ENCODE measurements at places on chromosomes 3 and 15.

GRCh38 chr15:98394546-98394945, 253.8 kb upstream of the IGF1R start:
- no peak for DNase-seq

DNA sequence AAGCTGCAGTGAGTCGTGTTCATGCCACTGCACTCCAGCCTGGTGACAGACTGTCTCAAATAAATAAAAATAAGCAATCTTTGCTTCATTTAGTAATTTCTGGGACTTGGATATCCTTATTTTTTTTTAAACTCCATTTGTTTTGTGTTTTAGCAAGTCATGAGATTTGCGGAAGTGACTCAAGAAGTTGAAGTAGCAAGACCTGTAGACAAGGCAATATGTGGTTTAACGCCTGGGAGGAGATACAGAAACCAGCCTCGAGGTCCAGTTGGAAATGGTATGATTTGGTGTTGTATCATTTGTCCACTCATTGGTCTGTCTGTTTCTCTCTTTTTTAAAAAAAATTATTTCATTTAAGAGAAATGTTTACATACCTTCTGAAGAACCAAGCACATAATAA, 16.6 kb upstream of the RPLP1 start:
- no peak for DNase-seq

DNA sequence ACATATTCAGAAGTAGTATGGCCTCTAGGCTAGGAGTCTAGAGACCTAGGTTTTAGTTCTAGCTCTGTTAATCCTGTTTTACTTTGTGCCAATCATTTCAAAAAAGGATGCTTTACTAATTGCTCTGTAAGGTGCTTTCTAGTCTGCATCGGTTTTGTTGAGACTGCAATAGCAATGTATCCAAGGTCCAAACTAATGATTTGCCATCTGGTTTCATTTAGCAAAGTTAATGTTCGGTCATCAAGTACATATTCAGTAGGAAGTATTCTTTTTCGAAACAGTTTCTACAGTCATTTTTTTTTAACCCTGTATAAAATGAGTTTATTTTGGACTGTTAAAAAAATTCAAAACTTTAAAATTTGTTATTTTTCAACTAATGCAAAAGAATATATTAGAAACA, 2.0 kb upstream of the GALK2 start:
- DNase-seq: peak; percentile 10

DNA sequence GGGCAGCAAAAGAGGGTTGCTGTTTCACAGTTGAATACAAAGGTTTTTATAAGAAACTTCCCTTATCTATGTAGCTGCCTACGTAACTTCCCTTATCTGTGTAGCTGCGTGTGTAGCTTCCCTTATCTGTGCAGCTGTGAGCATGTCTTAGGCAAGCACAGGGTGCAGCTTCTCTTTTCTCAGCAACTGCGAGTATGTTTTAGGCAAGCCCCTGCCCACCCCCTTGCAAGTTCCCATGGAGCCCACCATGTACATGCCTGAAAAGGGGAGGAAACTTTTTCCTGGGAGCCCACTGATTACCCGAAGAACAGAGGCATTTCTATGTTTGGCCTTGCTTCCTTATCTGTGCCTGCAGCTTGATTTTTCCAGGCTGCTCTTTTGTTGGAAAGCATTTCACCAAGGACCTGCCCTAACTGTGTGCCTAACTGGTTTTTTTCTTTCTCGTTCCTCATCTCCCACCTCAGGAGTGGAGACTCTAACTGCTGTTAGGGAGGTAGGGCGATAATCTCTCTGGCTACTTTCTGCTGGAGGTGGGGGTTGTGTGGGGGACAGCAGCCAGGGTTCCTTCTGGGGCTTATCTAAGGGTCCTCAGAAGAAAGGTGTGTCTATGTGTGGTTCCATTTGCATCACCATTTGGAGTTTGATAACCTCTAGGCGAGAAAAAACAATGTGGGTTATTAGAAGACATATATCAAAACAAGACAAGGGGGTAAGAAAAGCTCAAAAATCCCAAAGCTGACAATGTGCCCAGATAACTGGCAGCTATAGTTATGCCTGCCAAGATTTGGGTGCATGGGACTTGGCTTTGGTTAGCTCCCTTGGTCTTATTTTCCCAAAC, 26.0 kb downstream of the SORD start:
- DNase-seq: no peak

DNA sequence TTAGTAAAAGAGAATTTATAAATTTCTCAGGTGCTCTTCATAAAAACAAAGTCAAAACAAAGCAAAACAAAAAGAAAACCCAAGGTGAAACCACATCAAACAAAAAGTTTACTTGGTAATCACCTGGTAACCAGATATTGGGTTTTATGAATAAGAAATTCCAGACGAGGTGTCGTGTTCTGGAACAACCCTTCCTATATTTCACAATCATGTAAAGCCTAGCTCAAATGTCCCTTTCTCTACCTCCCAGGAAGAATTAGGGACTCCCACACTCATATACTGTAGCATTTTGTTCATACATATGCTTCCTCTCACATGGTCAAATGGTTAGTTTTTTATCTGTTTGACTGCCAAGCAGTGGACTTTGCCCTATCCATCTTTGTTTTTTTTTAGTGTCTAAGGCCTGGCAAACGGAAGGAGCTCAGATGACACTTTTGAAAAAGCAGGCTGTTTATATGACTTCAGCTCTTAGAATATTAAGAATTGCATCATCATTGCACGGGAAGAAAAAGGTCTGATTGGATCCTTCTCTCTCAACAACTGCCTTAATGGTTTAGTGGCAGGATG, 326.7 kb upstream of the TBL1XR1 start:
- peak; percentile 85 for DNase-seq

DNA sequence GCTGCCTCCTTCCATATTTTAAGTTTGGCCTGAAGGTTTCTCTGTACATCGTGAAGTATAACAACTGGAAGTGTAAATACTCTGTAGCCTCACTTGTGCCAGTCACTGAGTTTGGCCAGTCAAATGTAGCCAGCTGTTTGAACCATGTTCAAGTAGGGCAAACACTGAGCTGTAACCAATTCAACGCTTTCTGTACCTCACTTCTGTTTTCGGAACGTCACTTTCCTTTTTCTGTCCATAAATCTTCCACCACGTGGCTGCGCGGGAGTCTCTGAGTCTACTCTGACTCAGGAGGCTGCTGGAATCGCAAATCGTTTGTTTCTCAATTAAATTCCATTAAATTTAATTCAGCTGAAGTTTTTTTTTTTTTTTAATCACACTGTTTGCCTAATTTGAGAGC, 88.8 kb upstream of the RARB start:
- no peak for DNase-seq

GRCh38 chr3:153429821-153430220, 267.8 kb downstream of the RAP2B start:
- DNase-seq: no peak

GRCh38 chr15:60737217-60737616, 258.3 kb upstream of the ICE2 start:
- no peak for DNase-seq

DNA sequence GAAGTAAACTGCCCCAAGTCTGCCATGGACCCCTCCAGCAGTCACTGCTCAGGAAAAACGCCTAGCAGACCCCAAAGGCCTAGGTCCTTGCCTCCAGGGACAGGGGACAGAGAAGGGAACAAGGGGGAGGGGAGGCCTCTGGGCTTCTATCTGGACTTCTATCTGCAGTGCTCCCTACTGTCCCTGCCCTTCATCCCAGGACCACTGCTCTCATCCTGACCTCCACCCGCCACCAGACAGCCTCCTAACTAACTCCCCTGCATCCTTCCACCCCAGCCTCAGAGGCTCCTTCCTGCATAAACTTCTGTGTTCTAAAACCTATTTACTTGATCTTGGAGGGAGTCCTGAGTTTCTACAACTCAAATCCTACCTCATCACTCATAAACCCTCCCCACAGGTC, 25.4 kb downstream of the SEMA7A start:
- no peak for DNase-seq

GRCh38 chr3:55309336-55309735, 177.8 kb downstream of the WNT5A start:
- no peak for DNase-seq

GRCh38 chr3:17033516-17034168, 148.9 kb downstream of the PLCL2 start:
- no peak for DNase-seq

DNA sequence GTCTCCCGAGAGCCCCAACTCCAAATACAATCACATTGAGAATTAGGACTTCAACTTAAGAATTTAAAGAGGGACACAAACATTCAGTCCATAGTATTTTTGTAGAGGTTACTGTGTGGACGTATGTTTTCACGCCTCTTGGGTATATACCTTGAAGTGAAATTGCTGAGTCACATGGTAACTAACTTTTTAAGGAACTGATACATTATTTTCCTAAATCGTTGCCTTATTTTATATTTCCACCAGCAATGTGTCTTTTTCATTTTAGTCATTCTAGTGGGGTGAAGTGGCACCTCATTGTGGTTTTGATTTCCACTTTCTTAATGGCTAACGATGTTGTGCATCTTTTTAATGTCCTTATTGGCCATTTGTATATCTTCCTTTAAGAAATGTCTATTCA, 11.8 kb downstream of the PARP15 start:
- DNase-seq: no peak

DNA sequence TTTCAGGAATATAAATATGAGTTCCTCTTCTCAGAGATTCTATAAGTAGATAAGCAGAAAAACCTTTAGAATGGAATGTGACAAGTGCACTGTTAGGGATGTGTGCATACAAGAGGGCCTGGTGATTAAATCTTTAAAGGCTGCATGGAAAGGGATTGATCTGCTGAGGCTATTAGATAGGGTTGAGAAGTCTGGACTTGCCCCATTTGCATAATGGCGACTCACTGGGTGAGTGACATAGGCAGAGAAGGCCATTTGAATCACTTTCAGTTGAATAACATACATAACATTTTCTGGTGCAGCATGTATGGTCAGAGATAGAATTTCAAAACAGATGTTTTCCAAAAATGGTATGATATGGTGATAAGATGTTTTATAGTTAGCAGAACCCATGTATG, 156.9 kb downstream of the ZNF621 start:
- no peak for DNase-seq

GRCh38 chr3:10198761-10199649, 34.3 kb downstream of the IRAK2 start:
- DNase-seq: peak; percentile 67

- no peak for DNase-seq
Observed at GRCh38 chr3:58180940-58181587, 29.7 kb downstream of the DNASE1L3 start.

GRCh38 chr15:94387849-94388441, 156.6 kb downstream of the MCTP2 start:
- DNase-seq: no peak

DNA sequence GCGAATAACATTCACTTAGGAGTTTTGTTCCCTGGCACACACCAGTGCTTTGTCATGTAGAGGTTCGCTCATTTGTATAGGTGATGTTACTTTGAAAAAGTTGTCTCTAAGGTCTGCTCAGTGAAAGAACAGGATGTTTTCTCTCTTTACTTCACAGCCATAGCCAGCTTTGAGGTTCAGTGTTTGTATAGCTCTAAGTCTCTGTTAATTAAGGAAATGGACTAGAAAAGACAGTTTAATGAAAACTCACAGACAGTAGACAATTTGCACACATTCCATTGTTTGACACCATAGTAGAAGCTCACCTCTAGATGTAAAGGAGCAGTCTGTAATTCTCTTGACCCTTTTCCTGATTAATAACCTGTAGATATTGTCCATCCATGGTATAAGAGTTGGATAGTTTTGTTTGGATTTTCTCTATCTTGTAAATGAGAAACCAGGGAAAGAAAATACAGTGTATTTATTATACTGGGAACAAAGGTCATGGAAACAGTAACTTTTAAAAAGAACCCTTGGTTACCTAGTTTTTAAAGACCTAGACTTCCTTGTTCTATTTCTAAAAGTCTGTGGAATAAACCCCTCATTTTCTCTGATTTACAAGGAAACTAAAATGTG, 50.4 kb downstream of the PDE8A start:
- DNase-seq: peak; percentile 74

DNA sequence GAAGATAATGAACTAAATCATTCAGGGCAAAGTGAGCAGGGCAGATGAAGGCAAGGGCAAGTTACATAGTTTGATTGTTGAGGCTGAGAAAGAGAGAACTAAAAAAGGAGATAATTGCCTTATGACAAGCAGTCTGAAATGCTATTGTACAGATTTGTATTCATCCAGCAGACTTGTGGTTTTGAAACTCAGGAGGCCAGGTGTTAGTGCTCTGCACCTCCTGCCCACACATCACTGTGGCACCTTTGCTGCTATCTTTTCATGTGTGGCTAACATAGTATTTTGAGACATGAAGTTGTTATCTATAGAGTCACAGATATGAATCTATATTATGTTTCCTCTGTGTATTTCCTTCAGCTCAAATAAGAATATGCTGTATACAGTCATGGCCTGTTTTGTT, 24.3 kb upstream of the SUCLG2 start:
- no peak for DNase-seq

- DNase-seq: no peak
Observed at GRCh38 chr3:49162751-49163419, 3.2 kb downstream of the CCDC71 start.

DNA sequence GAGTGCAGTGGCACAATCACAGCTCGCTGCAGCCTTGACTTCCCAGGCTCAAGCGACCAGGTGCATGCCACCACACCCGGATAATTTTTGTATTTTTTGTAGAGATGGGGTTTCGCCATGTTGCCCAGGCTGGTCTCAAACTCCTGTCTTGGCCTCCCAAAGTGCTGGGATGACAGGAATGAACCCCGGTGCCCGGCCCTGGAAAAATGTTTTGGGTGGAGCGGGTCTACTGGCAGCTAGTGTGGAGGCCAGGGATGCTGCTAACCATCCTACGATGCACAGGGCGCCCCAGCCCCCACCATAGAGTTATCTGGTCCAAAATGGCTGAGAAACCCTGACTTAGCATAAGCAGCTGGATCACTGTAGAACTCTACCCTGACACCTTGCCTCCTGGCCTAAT, 35.4 kb downstream of the NIPA2 start:
- no peak for DNase-seq
